Subcutaneous adipose tissue (tissue), 4 donors: ENCODE measurements at places on chromosomes 7 and 10. TPM values are rescaled to one million over a fixed set of nuclear protein-coding genes. Genes with fewer than 3 reads are reported as not detected.

Gene TSPAN13
- 68.9 TPM for total RNA-seq

Gene VAX1
- not detected for total RNA-seq

Gene FAM25A
- total RNA-seq = not detected

Gene RTKN2
- 0.44 TPM for total RNA-seq

Gene CALCR
- total RNA-seq = not detected

Gene NRCAM
- total RNA-seq = 57.2 TPM

Gene SDK1
- total RNA-seq = 9.1 TPM

Gene GDF10
- total RNA-seq = 3.9 TPM

Gene NKX6-2
- total RNA-seq = not detected

Gene SERPINE1
- 14.8 TPM for total RNA-seq

Gene ZNF487
- total RNA-seq = 3.9 TPM

Gene DENND2A
- total RNA-seq = 6.8 TPM

Gene GLI3
- total RNA-seq = 15.9 TPM

Gene IQUB
- total RNA-seq = not detected

Gene TSPAN14
- 56.1 TPM for total RNA-seq

Gene PKD2L1
- not detected for total RNA-seq

Gene SHTN1
- total RNA-seq = 36.7 TPM

Gene TMEM213
- total RNA-seq = not detected

Gene HOXA10
- 17.3 TPM for total RNA-seq
